Stimulated activated CD8-positive, alpha-beta memory T cell treated with anti-CD3 and anti-CD28 coated beads, Interleukin-7, amount 100 ng/mL, for 48 hours (primary cell): ENCODE measurements at places on chromosomes 6 and 20.
A peak's percentile ranks its signal among the peaks of the same experiment; 100 is the strongest.

DNA sequence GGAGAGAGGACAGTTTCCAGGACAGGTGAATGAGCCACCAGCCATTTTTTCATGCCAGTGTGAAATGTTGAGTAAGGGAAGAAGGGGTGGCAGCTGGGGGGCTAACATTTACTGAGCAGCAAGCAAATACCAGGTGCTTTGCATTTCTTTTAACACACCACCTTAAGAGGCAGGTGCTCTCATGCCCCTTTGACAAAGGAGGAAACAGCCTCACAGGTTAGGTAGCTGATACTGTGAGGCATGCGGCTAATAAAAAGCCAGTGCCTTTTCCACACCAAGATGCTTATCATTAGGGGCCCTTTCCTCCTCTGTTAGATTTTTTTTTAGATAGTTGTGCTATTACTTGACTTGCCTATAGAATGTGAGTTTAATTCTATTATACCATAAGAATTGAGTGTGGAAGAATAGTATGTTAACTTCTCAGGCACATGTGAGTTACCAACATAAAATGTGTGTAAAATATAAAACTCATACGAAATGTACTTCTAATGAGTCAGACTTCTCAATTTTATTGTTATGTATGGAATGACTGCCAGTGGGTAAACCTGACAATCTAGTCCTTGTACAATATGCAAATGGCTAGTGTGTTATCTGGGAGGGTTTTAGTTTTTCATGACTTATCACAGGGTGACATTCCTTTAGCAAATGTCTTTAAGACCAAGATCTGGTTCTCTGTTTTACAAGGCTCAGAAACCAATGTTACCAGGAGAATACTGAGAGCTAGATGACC is 260.0 kb downstream of the TMEM242 start:
- DNase-seq = no peak

DNA sequence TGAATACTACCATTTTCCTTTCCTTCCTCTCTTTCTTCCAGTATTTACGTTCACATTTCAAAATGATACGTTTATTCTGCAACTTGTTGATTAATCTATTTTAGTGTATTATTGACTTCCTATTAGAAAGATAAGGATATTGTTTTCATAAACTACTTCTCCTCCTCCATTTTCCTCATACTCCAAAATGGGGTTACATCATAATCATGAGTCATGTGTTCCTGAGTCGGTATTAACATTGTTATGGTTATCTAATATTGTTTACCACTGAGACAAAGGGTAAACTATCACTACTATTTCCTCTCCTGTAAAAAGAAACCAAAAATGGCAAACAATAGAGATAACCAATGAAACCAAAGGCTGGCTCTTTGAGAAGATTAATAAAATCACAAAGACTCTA is 126.5 kb upstream of the CDYL start:
- no peak for DNase-seq

DNA sequence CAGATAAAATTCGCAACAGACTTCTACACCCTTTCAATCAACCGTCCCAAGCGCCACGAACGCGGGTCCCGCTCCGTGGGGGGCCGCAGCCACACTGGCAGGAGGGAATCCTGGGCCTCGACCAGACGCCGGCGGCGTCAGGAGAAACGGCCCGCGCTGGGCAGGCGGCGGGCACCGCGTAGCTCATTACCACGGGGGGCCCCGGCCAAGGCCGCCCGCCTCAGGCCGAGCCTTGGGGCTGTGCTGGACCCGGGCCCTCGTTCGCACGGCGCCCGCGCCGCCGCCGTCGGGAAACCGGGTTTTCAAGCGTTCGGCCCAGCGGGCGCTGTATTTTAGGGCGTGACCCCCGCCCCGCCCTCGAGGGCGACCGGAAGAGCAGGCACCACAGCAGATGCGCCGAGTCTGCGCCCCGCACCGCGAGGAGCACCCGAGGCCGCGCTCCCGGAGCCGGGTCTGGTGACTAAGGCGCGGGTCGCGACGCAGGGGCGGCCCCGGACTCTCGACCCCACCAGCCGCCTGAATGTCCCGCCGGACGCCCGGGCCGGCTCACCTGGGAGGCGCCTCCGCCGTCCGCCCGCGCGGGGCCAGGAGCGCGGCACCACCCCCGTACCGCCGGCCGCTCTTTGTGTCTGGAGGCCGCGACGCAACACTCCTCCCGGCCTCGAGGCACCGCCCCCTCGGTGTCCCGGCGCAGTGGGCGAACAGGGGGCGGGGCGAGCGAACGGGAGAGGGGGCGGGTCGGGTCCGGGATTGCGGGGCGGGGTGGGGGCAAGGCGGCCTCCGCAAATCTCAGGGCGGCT is at the start of gene NINL:
Gene NINL (minus strand): TSS at position 627 of the 800 bp plus-strand sequence. CDS start 58,944 bp downstream, outside the sequence.
- DNase-seq = peak; percentile 21

GRCh38 chr6:73108949-73109348 is 116.3 kb downstream of the KHDC1L start:
- no peak for DNase-seq

DNA sequence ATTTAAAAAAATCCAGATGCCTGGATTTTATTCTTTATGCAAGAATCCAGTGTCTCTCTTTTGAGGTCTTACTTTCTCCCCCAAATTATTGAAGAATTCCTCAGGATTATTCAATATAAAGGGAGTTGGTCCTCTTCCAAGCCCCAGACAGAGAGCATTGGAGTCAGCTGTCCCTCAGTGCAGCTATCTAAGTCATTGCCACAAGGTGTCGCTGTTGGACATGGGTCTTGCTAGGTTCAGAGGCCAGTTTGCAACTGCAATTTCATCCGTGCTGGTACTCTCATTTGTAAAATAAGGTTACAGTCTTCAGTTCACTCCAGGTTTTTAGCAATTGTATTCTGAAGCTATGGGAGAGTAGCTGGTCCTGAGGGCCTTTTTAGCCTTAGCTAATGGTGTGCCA is 27.8 kb downstream of the CCN2 start:
- DNase-seq = no peak

DNA sequence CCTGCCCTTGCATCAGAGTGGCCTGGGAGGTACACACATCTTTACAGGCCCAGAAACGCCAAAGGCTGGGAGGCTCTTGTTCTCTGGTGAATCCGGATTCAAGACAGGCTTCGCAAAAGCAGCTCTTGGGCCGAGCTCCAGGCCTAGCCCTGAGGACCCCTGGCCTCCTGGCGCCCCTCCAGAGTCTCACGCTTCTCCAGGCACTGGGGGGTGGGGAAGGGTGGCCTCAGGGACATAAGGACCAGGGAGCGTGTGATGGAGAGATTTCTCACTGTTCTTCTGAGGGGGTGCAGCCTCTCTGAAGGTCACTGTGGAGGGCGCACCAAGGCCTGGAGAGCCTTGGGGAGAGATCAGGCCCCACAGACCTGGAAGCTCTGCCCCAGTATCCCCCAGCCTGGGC is 349.2 kb downstream of the ZFAND3 start:
- no peak for DNase-seq

DNA sequence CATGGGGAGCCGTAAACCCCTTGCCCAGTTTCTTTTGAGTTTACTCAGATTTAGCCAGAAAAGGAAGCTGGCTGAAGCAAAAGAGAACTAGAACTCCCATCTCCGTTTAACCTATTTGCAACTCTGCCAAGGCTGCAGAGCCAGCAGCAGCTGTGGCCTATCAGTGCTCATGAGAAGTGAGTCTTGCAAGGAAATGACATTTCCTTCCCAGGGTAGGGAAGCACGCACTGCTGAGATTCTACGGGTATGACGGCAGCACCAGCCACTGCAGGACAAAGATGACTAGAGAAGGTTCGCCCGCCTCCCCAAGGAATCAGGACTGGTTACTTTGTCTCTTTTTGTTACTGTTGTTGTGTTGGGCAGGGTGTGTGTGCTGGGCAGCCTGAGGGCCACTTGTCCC is 47.6 kb downstream of the PPP1R3G start:
- no peak for DNase-seq

DNA sequence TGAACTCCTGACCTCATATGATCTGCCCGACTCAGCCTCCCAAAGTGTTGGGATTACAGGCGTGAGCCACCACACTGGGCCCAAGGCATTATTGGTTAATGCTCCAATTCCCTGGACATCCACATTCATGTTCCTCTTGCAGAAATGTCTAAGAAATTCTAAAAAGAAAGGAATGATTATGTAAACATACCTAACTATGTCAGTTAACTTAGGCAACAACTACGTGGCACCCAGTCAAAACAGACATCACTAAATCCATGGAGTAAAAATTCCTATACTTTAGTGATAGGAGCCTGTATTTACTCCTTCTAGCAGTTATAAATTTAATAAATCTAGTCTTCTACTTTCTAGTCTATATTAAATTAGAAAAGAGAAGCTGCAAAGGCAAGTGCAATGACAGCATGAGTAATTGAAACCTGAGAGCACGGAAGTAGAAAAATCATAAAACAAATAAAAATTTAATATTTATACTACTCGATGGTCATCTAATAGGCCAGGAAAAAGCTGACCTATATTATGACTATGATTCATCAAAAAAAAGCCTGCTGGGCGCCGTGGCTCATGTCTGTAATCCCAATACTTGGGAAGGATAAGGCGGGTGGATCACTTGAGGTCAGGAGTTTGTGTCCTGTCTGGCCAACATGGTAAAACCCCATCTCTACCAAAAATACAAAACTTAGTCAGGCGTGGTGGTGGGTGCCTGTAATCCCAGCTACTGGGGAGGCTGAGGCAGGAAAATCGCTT is 4.2 kb downstream of the AHI1 start:
- DNase-seq = no peak

GRCh38 chr20:50231854-50232253 is 41.2 kb downstream of the CEBPB start:
- no peak for DNase-seq

DNA sequence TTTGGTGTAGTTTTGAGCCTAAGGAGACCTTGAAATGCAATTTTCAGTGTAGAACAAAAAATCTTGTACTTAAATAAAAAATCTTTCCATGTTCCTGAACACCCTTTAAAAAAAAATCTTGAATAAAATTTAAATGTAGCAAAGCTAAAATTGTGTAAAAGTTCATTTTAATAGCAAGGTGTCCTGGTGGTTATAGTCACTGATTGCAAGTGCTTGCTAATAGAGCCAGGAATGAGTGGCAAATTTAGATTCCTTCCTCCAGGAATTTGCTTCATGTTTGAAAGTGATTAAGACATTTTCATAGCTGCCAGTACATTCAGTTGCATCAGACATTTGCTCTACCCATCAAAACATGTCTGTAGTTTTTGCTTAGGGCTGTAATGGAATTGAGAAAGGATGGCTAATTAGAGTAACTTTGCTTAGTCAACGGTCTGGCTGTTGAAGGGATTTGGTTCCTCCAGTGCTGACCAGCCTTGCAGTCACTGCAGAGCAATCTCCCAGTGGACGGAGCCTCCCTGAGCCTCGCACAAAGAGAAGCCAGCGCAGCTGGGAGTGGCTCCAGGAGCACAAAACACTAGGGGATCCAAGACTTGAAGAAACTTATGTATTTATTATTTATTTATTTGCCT is 36.5 kb downstream of the AKAP12 start:
- no peak for DNase-seq

GRCh38 chr6:42659806-42660205 is 62.6 kb downstream of the PRPH2 start:
- DNase-seq = no peak

- DNase-seq = no peak
Measured at GRCh38 chr6:104639668-104640067, 220.1 kb downstream of the HACE1 start.

- DNase-seq = no peak
Measured at GRCh38 chr6:166346965-166347364, 4.6 kb upstream of the SFT2D1 start.
